ENCODE measurements at places on chromosomes 1 and 21.

GRCh38 chr1:40877698-40878097 is 15.5 kb upstream of the CITED4 start:
- no peak for DNase-seq

DNA sequence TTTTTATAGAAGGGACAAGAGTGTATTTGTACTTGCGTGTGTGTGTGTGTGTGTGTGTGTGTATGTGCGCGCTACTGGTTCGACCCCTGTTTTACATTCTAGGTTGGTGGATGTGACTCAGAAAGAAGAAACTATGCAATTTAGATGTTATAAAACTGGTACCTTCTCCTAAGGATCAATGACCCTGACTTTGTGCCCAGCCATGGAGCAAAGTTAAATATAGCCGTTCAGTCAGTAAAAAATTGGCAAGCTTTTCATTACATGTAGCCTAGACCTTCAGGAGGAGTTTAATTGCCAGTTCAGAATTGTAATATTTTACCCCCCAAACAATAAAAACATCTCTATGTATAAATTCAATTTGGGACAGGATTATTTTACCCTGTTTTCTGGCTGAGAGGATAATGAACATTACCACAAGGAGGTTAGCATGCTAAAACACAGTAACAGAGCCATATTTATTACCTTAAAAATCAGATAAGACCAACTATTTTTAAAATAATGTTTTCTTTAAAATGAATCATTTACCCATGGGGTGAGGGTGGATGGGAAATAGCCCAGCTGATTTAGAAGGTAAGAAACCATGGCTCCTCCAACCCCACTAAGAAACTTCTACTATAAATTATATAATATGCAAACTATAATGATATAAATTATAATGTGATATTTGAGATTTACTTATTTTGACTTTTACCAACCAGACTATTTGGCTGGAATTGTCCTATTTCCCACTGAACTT is 33.5 kb upstream of the MTR start:
- DNase-seq = no peak

GRCh38 chr1:114111731-114112641 is 41.7 kb downstream of the SYT6 start:
- no peak for DNase-seq

DNA sequence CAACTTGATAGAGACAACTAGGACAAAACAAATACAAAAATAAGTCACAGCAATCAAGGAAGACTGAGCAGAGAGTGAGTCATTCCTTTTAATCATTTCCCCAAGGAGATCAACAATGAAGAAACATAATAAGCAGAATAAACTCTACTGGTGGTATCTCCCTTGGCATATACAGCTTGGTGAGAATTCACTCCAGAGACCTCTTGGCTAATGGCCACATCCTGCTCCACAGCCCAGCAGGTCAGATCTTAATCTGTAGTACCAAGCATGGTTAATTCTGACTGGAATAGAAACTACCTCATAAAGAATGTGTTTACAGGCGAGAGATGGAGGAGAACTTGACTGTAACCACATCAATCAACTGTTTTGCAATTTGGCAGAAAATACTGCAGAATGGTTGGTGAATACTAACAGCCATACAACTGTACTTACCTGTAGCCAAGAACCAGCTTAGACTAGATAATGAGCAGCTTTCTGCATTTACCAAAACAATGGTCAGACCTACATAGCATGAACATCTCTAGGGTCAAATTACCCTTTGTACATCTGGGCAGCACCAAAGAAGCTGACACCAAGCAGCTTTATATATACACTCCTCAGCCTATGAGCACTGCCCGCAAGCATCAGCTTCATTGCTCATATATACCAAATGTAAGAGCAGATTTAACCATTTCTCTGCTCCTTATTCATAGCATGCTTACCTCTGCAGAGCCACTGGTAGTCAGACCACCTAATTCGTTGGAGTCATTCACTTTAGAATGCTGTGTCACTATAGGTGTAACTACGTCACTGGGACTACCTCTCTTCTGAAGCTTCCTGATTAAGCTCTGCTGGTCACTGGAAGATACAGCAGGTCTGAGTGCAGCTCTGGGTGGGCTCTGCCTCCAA is 51.0 kb downstream of the KIAA0319L start:
- peak; percentile 59 for DNase-seq

GRCh38 chr1:226344441-226345259 is 35.7 kb upstream of the LIN9 start:
- no peak for DNase-seq

GRCh38 chr1:54549181-54549924 is 1.3 kb downstream of the ACOT11 start:
- DNase-seq = no peak

DNA sequence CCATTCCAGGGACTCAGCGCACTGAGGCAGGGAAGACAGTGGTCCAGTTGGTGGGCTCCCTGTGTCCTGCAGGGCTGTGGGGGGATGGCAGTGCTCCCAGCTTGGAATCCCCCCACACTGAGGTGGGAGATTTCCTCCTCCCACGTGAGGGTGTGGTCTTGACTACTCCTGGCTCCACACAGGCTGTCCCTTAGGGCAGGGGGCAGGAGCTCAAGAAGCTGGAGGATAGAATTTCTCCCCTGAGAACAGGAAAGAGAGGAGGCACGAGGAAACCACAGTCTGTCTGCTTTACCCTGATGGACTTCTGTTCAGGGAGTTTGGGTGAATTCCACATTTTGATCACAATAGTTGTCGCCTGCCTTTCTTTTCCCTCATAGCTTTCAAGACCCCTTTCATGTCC is 62.1 kb downstream of the CACNA1E start:
- DNase-seq = no peak

DNA sequence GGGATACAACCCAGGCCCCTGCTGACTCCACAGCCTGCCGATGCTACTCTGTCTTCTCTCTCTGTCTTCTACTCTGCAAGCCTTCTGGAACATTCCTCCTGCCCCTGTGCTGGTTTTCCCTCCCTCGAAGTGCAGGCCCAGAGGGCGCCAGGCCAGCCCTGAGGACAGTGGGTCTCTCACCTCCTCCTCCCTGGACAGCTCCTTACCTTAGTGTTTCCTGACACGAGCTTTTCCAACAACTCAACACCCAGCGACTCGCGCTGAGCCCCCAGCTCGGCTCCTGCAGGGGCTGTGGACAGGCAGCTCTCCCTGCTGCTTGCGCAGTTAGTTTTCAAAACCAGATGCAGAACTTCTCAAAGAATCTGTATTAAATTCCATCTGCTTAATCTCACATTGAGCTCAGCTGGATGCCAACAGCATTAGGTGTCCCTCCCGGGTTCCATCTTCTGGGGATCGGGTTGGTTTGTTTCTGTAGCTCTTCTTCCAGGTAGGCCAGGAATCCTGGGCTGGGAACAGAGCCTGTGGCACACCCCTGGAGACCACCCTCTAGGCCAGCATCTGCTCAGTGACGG is 54.2 kb downstream of the PTPRU start:
- DNase-seq = no peak

DNA sequence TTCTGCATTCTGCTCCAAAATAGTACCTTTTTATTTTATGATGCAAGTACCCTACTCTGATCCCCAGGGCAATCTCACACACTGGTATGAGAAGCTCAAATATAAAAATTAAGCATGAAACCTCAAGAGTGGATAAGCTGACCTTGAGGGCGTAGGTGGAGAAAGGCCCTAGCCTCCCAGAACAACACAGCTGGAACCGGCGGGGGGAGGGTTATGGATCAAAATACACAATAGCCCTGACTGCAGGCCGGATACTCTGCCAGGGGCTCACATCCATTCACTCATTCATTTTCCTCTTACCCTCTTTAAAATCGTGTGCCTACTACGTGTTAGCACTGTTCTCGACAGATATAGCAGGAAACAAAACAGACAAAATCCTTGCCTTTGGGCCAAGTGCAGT is 32.8 kb upstream of the ECE1 start:
- no peak for DNase-seq

- DNase-seq = no peak
These were observed 24.7 kb downstream of the KNCN start for GRCh38 chr1:46526691-46527291.

DNA sequence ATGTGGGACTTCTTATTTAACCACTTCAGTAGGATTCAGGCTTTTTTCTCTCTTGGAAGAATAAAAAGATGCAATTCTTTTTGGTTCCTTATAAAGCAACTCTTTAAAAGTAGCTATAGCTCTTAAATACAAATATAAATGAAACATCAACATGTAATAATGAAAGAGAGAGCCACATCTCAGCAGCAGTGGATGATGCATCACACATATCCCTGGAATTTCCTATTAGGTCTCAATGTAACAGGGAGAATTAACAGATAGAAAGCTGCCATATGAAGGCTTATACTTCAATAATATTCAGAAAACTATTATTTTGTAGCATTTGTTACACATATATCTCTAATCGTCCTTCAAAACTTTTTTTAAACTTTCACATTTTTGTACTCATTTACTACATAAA is 119.0 kb upstream of the USH2A start:
- no peak for DNase-seq

DNA sequence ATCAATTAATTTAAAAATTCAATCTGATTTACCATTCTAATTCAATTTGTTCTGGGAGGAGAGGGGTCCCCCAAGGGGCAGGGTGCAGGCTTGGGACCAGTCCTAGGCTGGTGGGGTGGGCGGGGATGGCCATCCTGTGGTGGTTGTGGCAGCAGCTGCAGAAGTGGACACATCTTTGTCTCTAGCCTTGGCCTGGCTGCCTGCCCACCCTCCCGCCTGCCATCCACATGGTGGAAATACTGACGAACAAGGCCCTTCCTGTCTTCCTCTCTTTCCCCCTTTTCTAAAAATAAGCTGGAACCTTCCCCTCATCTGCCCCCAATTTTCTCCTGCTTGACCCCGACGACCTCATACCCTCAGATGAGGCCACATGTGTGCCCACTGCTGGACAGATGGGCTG is 130.9 kb downstream of the FOXD2 start:
- DNase-seq = no peak

DNA sequence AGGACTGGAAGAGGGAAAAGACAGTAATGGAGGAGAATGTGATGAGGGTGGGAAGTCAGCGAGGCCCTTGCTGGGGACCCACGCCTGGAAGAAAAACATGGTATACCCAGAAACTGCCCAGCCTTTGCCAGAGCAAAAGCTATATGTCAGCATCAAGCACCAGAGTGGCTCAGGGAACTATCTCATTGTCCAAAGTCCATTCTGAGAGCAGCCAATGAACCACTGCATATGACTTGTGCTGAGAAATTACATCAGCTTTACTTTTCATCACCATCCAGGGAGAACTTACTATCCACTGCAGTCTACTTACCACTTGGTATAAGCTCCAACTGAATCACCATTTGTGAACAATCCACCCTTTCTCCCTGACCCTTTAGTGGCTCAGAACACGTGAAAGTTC is 148.1 kb downstream of the TTLL7 start:
- no peak for DNase-seq

DNA sequence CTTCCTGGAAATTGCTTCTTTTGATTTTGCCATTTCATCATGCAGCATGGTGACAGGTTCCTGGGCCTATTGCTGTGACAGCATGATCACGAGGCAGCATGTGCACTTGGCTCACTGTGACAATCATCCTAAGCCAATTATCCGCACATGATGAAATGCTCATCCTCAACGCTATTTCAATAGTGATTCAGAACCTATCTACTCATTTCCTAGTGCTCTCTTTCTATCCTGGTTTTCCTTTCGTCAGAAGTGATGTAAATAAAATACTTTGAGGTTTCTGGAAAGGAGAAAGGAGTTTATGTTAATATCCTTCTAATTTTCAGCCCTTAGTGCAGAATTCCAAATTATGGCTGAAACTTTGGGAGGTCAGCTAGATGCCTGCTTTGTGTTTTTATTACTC is 110.6 kb upstream of the ADAMTS5 start:
- no peak for DNase-seq

DNA sequence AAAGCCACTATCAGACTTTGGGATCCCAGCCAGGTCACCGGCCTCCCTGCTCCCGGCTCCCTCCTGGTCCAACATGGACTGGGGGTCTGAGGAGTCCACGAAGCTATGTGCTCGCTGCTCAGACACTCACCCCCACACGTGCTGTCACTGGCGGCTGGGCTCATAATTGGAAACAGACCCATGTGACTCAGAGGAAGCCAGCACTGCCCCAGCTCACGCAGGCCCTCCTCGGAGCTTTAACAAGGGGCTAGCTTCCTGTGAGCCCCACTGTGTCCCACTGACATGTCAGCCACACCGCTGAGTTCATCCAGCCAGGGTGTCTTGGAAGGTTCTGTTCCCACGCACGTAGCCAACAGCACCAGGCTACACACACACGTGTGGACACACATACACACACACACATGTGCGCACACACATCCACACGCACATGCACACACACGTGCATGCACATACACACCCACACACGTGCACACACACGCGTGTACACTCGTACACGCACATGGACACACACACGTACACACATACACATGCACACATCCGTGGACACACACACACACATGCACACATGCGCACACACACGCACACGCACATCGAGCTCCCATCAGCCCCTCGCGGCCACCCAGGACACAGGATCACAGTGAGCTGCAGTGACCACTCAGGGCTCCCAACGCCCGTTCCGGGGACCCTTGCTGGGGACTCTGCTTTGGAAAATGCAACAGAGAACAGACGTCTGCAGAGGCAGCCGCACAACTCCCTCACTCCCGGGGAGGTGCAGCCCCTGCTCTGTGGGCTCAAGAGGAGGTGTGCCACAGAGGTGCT is 18.4 kb upstream of the COL6A2 start:
- DNase-seq = no peak

GRCh38 chr1:29330856-29331255 is 94.5 kb downstream of the PTPRU start:
- DNase-seq = no peak

- no peak for DNase-seq
These were observed 134.5 kb upstream of the KCNE2 start for GRCh38 chr21:34229353-34229752.

Measured in stimulated activated naive CD4-positive, alpha-beta T cell (primary cell).